ENCODE measurements at places on chromosomes 7 and 10.

GRCh38 chr10:47140761-47141348 is 159.1 kb upstream of the GDF10 start:
- no peak for DNase-seq

DNA sequence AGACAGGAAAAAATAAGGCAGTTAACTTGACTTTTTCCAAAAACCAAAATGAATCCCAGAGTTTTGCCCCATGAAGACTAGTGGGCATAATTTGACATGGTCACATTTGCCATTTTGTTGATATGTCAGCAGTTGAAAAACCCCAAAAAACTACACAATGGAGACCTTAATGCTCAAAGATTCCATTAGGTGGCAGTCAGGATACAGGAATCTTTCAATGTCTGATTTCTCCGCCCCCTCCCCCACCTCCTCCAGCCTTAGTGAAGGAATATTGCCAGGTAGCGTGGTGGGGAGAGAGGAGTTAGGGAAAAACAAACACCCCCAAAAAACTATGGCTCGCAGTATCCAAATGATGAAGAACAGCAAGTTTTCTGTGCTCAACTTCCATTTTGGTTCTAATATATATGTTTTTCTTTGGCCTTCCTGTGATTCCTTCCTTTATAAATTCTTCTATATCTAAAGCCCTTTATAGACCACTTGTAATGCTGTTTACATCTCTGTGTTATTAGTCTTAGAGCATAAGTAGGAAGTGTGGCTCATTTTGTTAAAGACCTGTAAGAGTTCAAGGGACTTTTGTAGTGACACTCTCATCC is 6.7 kb upstream of the SMNDC1 start:
- DNase-seq = peak; percentile 38

DNA sequence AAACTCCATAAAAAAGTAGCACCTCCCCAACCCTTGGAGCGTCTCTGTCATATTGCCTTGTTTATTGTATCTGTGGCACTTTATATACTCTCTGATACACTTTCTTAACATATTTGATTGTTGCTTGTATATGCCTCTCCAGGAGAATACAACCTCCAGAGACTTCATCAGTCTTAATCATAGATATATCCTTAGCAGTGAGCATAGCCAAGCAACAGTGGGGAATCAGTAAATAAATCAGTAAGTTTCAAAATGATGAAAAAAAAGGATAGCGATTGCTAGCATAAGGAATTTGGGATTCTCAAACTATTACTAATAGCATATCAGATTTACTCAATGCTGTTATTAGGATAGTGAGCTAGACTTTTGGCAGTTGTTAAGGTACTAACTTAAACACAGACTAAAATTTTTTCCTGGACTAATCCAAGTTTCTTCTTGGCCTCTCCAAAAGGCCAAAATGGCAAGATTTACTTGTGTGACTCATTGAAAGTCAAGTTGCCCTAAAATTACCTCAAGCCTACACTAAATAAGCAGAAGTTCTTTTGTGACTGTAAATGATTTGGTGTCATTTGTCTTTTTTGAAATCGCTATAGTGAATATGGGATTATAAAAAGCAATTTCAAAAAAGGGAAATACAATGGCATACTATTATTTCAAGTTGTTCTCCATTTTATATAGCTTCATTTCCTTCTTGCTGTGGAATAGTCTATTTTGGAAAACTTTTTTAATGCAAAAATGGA is 177.9 kb downstream of the CHN2 start:
- no peak for DNase-seq

GRCh38 chr10:80203835-80204676 is 1.3 kb downstream of the ANXA11 start:
- DNase-seq = no peak

DNA sequence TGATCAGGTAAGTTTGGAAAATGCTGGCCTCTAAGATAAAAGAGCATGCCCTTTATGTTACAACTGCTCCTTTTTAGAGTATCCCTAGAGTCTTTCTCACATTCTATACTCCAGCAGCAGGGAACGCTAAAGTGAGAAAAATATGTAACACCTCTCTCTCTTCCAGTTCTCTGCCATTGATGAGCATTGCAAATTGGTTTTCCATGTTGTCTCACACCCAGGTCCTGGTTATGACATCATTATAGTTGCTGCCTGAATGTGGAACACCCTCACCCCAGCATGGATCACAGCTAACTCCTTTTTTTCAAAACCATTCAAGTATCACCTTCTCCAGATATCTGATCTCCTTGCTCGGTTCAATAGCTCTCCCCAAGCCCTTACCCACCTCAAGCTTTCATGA is 84.4 kb downstream of the DGKI start:
- DNase-seq = no peak

- peak; percentile 40 for DNase-seq
Measured at GRCh38 chr10:132142396-132143161, 44.2 kb upstream of the DPYSL4 start.

DNA sequence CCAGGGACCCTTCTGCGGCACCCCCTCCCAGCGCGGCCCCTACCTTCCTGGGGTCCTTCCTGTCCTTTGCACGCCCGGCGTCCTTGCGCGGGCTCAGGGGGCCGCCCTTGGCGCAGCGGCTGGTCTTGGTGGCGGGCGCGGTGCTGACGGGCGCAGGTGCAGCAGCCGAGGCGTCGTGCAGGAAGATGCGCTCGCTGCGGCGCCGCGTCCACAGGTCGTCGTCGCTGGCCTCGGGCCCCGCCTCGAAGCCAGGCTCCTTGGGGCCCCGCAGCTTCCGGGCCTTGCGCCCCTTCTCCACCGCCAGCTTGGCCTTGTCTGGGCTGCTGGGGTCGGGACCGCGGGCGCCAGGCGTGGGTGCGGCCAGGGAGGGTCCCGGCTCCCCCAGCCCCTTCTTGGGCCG is 49.8 kb downstream of the SLC29A4 start:
- DNase-seq = no peak

DNA sequence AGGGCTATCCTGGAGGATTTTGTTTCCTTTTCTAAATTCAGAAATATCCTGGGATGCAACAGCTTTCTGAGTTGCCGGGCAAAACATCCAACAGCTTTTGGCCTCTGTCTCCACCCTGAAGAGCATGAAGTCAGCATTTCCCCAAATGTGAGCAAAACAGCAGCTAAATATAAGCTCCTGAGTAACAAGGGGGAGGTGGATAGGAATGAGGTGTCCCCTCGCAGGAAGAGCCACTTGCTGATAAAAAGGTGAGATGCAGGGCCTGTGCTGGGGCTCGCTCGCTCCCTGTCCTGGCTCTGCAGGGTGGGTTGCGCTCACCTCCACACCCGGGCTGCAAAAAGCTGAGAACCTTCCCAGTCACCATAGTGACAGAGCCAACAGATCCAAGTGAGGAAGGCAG is 264.3 kb downstream of the ZEB1 start:
- no peak for DNase-seq

DNA sequence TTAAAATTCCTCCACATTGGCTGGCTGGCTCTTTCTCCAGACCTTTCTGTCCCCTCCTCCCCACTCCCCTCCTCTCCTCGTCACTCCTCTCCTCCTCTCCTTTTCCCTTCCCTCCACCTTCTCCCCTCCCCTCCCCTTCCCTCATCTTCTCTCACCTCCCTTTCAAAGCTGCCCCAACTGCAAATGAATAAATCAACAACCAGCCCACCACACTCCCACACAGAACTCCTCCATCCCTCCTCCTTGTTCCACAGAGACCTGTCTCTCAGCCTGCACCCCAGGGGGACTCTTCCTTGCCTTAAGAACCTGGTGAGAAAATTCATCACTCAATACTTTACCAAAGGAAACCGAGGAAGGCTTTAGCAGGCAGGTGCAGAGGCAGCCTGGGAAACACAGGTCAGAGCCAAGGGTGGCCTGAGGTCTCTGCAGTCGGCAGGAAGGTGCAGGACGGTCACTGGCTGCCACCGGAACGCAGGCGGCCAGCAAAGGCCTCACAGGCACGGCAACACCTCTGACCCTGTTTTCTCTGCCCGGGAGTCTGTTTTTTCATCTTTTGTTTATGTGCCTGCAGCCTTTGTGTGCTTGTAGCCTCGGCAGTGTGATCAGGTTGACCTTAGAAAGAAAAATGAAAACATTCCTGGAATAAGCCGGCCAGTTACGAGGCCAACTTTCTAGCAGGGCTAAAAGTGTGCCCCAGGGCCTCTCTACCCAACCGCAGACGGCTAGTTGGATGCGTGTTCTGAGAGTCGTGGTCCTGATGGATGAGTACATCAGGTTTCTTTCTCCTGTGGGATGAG is 207.6 kb upstream of the KLF6 start:
- no peak for DNase-seq

DNA sequence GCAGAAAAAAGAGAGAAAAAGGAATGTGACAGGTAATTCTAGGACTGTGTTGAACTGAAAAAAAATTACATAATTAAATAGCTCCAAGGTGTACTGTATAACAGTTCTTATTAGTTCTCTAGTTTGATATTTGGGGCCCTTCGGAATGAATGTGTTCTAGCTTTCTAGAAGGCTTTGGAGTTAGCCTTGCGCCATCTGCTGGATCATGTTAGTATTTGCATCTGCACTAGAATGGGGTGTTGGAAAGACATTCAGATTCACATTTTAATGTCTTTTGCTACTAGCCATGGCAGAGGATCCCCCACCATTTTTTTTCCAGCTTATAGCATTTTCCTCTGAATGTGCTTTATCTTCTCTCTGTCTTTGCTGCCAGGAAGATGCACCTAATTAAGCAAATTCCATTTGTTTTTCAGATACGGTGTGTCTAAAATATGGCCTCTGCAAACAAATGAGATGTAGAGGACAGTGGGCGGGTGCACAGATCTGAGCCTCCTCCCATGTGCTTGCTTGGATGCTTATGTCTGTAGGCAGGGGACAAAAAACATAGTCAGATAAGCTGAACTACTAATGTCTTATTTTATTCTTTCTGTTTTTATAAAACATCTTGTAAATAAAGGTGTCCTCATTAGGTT is 238.5 kb downstream of the PHF14 start:
- DNase-seq = peak; percentile 26

GRCh38 chr7:46908770-46909169 is 673.1 kb downstream of the TNS3 start:
- no peak for DNase-seq

DNA sequence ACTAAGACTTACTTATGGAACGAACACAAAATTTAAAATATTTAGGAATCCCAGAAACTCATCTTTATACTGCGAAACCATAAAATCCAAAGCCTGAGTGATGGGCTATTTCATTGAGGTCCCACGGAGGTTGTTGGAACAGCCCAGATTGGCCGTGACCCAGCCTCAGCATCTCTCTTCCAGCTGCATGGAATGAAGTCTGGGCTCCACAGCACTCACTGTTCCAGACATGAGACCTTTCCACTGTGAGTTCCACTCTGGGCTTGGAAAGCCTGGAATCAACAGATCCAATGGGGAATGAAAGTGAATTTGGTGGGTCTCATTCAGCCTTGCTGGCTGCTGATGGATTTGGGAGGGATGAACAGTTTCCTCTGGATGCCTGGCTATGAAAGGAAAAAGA is 184.9 kb downstream of the EMX2 start:
- no peak for DNase-seq

GRCh38 chr10:79390551-79391229 is 43.4 kb downstream of the PPIF start:
- no peak for DNase-seq

DNA sequence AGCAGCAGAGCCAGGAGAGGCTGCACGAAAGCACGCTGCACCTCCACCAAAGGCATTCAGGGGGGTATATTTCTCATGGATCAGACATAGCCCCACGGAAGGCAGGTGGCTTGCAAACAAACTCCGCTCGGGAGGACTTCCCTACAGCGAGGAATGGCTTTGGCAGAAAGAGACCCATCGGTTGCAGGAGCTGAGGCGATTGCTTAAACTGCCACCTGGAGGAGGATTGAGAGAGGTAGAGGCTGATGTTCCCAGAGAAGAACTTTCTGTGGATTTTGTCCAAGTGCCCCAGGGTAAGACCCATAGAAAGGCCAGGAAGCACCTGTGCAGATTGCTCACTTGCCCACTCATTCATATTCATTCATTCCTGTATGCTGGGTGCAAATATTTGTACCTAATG is 89.1 kb downstream of the NEUROD6 start:
- no peak for DNase-seq

DNA sequence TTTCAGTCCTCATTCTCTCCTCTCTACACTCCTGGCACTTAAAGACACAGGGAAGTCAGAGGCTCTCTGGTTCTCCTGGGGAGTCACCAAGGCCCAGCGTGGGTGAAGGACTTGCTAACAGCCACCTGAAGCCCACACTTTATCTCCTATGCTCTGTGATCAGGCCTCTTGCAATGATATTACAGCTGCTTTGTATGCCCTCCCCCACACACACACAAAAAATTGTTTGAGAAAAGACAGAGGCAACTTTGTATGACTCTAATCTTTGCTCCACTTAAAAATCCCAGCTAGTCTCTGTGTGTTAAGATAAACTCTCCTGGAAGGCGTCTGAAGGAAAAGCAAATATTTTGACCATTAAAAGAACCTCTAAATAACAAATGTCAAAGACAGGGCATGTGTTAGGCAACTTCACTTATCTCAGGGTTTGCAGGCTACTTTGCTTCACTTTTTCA is 507.2 kb downstream of the TNS3 start:
- no peak for DNase-seq

GRCh38 chr7:108770981-108771745 is 201.5 kb downstream of the DNAJB9 start:
- DNase-seq = no peak

- DNase-seq = no peak
Measured at GRCh38 chr10:124390471-124391187, 28.1 kb downstream of the OAT start.

DNA sequence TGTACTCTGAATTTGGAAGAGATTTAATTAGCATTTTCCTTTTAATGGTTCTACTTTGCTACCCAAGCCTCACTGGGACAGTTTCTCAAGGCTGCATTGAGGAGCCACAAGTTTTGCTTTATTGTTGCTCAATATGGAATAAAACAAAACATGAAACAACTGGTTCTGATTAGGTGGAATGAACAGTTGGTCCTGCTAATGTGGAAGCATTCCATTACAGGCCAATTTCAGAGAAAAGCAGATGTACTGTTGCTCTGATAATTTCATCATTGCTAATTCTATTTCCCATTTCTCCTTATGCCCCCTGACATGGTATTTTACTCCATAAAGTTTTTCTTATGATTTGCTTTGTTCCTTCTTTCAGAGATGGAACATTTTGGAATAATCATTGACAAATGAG is 66.0 kb upstream of the PAPSS2 start:
- DNase-seq = no peak

DNA sequence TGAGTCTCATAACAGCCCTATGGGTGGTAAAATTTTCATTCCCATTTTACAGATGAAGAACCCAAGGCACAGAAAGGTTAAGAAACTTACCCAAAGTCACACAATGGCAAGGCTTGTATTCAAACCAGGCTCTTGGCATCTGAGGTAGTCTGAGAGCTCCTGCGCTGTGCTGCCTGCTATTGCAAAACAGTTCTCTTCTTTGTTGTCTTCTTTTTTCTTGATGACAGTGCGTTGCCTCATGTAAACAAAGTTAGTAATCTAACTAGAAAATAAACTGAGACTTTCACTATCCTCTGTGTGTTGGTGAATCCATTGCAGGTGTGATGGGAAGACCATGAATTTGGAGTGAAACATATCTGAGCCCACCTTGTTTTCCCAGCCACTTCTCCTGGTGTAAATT is 240.8 kb downstream of the PTEN start:
- DNase-seq = no peak

DNA sequence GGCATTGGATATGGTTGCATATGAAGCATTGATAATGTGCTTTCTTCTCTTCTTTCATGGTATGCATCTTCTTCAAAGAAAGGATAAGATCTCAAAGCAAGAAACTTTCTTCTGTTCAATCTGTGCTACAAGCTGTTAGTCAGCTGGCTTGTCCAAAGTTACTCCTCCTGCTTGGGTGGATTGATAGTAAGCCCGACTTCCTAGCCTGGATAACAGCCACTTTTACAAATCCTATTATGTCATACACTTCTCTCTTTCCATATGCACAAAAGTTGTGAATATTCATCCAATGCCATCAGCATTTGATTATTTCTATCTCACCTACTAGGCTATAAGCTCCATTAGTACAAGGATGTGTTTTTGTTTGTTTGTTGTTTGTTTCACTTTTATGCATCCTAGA is 891.0 kb upstream of the SORCS1 start:
- DNase-seq = no peak

Data from activated CD4-positive, alpha-beta T cell treated with anti-CD3 and anti-CD28 coated beads for 24 hours (primary cell).